ENCODE measurements at places on chromosomes 7 and 10.

GRCh38 chr7:149292462-149292823 is 30.4 kb downstream of the ZNF783 start:
- no peak for DNase-seq

GRCh38 chr10:71868192-71868697 is 17.2 kb upstream of the PSAP start:
- peak; percentile 68 for DNase-seq

DNA sequence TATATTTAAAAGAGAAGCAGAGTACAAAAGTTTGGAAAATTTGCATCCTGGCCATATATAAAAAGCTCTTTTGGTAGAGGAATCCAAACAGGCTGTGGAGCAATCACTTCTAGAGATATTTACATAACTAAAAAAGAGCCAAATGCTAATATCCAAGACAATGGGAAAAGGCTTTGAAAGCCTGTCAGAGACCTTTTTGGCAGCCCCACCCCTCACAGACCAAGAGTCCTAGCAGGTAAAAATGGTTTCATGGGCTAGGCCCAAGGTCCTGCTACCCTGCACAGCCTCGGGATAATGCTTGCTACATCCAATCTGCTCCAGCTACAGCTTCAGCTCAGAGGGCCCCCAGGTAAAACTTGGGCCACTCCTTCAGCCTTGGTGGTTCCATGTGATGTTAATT is 430.2 kb upstream of the KCND2 start:
- DNase-seq = no peak

DNA sequence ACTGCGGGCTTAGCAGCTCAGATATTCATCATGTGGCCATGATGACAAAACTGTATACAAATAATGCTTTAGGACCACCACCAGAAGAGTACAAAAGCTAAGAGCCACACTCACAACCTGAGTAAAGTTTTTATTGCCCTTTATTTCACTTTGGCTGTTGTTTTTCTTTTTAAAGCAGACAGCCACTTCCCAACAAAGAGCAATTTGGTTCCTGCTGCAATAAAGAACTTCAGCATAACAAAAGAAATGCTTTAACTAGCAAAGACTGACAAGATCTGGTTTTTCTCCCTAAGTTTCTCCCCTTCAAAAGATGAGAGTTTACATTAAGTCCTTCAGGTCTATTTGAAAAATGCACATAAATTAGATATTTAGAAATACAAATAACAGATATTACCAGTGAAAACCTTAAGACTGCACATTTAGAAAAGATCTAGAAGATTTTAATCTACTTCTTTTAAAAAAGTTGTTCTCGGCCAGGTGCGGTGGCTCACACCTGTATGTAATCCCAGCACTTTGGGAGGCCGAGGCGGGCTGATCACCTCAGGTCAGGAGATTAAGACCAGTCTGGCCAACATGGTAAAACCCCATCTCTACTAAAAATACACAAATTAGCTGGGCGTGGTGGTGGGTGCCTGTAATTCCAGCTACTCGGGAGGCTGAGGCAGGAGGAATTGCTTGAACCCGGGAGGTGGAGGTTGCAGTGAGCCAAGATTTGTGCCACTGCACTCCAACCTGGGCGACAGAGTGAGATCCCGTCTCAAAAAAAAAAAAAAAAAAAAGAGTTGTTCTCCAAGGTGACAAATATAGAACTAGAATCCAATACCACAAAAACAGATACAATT is 59.4 kb downstream of the WAPL start:
- no peak for DNase-seq

- no peak for DNase-seq
These were observed at the start of gene SFTPA2 for GRCh38 chr10:79560160-79560709. TSS of gene SFTPA2 (minus strand) at chr10:79560407. CDS start at chr10:79559483, 924 bp downstream.

DNA sequence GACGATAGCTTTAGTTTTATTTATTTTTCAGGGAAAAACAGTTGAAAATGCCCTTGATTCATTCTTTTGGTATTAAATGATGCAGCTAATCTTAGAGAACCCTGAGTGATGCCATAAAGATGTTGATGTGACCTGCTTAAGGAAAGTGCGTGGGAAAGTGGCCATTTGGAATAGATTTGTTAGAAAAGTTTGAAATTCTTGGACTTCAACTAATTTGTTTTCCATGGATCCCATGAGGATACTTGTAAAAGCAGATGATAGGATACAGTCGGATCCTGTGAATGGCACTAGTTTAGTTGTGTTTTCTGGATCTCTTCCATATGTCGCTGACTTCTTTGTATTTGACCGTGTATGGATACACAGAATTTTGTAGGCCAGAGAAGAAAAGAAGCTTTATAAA is 69.0 kb downstream of the SEPTIN7 start:
- peak; percentile 36 for DNase-seq

GRCh38 chr7:94374721-94375566 is 19.8 kb upstream of the COL1A2 start:
- peak; percentile 99 for DNase-seq

- peak; percentile 63 for DNase-seq
These were observed 53.0 kb upstream of the MAGI2 start for GRCh38 chr7:79506481-79506880.

DNA sequence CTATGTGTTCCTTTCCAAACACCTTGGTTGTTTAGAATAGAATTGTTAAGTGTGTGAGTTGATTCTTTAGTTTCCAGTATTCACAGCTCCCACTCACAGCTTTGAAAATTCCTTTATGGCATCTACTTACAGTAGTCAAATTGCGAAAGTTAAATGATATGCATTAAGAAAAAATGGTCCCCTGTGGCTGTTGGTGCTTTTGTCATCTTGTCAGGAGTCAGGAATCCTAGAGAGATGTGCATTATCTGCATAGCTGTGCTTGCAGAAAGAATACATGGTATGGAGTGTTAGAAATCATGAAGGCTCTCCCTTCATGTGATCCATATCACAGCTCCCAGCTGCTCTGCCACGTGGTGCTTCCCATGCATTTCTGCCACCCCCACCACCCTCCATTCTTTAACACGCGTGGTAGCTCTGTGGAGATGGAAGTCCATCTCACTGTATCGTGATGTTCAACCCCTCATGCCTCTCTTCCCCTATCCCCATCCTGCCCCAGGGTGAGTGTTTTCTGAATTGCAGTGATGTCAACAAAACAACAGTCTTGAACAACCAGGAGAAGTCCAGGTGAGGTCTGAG is 29.2 kb upstream of the CTTNBP2 start:
- no peak for DNase-seq

- peak; percentile 57 for DNase-seq
These were observed 846 bp upstream of the ZNF775 start for GRCh38 chr7:150378115-150378852.

DNA sequence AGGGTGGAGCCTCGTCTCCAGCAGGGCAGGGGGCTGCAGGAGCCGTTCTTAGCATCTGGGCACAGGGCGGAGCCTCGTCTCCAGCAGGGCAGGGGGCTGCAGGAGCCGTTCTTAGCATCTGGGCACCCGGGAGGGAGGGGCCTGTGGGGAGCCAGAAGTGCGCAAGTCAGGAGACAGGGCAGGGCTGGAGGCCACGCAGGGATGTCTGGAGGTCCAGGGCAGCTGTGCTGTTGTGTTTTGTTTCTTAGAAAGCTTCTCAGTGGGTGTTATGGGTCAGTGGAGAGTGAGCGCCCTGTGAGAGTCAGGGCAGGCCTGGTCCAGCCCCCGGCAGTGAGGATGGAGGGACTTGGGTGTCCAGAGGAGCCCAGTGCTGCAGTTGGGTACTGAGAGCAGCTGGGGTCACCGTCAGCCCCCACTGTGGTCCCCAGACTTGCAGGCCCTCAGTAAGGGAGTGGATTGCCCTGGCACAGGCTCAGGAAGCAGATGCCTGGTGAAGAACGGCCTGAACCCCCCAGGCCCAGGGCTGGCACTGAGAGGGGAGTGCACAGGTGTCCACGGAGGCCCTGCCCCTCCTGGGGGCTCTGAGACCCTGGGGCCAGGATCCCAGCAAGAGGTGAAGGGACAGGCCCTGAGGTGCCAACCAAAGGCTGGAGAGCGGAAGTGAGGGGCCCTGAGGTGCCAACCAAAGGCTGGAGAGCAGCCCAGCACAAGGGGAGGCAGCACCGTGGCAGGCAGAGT is 29.8 kb downstream of the FAM20C start:
- DNase-seq = no peak
